ENCODE measurements at places on chromosomes 3 and 15.

- no peak for DNase-seq
Measured at GRCh38 chr3:129584631-129585030, 21.8 kb downstream of the PLXND1 start.

DNA sequence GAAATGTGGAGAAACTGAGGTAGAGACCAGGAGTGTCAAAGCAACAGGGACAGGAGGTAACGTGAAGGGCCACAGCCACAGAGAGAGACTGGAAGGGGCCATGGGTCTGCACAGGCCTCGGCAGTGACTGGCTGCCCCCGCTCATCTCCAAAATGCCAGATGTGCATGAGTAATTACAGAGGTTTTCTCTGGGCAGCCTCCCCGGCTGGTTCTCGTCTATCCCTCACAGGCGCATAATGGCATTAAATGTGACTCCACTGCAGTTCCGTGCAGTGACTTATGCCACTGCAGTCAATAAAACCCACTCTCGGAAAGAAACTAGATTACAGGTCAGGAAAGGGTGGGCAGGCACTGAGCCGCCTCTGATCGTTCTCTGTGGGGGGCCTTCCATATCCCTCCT is 74.7 kb downstream of the WDR76 start:
- no peak for DNase-seq

- DNase-seq, result no peak
Measured at GRCh38 chr3:34207806-34208205, 409.4 kb downstream of the PDCD6IP start.

GRCh38 chr3:30611613-30612436 is 5.4 kb downstream of the TGFBR2 start:
- no peak for DNase-seq

- no peak for DNase-seq
Measured at GRCh38 chr3:100653604-100654294, 44.3 kb downstream of the ADGRG7 start.

- DNase-seq, result no peak
Measured at GRCh38 chr15:40471808-40472150, 995 bp downstream of the CHST14 start.

DNA sequence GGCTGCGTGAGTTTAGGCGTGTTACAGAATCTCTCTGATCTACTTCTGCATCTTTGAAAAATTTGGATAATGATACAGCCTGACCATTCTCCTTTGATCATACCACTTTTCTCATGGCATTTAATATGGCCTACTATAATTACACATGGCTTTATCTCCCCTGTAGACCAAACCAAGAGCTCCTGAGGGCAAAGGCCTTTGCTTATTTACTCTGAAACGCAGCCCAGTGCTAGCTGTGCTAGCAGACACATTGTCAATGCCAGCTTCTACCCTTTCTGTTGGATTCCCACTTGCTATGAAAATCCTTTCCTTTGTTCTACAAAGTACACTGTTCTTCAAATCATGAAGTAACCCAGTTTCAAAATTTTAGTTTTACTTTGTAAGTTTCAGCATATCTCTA is 16.5 kb upstream of the VGLL4 start:
- no peak for DNase-seq

DNA sequence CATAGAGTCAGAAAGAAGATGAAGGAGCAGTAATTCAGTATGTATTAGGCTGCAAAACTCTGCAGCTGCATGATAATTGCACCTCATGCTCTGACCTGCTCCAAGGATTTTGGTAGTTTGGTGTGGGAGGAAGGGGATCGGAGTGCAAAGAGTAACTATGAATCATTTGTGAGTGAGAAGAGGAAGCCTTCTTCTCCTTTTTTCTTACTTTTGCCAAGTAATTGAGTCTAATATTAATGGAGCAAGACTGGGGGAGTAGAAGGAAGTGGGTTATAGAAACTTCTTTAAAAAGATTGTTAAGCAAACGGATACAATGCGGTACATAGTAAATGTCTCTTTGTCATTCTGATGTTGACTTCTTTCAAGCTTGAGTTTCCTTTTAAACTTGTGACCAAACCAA is 276.5 kb downstream of the EDEM1 start:
- no peak for DNase-seq

DNA sequence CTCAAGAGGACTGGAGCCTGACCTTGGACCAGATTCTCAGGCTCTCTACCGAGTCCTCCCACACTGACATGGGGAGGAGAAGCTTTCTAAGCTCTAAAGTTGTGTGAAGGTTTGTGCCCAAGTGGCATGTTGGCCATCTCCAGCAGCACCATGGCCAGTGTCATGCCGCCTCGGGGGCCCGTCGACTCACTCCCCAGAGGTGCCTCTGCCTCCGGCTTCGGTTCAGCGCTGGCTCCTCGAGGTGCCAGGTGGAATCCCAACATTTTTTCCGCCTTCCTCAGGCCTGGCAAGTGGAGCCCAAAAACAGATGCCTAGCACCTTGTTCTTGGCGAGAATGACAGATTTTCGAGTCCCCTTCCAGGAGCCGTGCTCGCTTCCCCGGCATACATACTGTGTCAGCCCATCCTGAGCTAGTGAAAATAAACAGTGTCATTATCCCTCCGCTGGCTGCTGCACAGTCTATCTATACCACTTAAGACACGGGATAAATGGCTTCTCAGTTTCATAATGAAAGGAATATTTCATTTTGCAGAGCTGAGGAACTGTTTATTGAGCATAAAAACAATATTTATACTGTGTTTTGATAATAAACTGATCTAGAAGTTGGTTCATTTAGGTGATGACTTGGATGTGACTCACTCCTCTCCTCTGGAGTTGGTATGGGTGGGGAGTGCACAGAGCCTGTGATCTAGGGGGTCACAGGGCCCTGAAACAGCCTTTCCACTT is 328.5 kb upstream of the TLE3 start:
- DNase-seq, result no peak

All from effector CD4-positive, alpha-beta T cell (primary cell).